ENCODE measurements at places on chromosomes 1 and 21.

- peak; percentile 10 for DNase-seq
These were observed 650 bp downstream of the PCNX2 start for GRCh38 chr1:233294913-233295236.

GRCh38 chr1:50490640-50491039 is 67.4 kb upstream of the DMRTA2 start:
- DNase-seq = no peak

DNA sequence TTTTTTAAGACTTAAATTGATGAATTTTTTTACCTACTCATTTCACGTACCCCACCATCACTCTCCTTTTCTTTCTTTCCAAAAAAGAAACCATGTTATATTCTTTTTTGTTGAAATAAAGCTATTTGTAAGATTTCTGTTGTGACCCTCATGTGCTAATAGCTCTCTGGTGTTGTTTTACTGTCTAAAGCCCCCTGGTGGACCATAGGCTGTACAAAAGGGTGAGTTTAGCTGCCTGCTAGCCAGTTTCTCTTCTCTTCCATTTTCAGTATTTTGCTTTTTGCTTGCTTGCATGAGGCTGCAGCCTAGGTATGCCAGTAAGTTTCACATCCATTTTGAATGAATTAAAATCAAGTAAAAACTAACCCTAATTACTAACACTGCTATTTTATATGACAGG is 15.6 kb upstream of the VAMP3 start:
- DNase-seq = no peak

DNA sequence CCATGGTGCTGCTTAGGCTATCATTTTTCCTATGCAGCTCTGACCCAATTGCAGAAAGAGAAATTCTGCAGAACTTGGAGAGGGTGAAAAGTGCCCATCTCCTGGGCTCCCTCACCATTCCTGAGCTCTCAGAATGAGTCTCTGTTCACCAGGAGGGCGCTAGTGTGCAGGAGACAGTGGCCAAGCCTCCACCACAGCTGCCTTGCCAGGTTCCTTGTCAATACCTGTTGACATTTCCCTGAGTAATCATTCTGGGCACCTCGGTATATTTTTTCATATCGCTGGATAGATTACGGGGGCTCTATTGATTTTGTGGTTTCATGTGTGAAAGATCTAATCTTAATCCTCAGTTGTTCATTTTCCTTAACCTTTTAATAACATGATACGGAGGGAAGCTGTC is 13.0 kb upstream of the C8B start:
- no peak for DNase-seq

DNA sequence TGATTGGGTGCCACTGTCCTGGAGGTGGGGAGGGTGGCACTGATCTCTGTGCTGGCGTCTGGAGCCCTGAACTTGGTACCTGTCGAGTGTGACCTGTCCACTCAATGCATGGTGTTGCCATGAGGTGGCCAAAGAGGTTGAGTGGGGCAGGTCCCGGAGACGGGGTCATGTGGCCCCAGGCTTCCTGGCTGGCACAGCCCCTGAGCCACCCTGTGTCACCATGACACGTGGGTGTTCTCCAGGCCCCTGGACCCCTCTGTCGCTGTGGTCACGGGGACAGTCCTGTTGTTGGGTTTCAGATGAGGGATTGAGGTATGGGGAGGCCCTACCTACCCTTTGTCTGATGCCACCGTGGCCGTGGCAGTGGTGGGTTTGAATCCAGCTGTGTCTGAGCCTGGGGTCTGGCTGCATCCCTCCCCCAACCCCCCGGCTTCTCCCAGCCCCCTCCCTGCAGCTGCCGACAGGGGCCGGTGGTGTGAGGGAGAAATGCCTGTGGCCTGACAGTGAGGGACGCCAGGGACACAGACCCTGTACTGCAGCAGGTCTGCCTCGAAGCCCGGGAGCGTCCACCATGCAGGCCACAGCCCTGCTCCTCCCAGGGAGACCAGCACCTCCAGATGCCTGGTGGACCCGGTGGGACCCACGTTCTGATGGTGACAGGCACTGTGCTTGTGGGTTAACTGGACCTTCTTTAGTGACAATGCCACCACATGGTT is 12.0 kb downstream of the TRPM2 start:
- DNase-seq = no peak

GRCh38 chr1:52426371-52426770 is 22.0 kb downstream of the PRPF38A start:
- DNase-seq = no peak

DNA sequence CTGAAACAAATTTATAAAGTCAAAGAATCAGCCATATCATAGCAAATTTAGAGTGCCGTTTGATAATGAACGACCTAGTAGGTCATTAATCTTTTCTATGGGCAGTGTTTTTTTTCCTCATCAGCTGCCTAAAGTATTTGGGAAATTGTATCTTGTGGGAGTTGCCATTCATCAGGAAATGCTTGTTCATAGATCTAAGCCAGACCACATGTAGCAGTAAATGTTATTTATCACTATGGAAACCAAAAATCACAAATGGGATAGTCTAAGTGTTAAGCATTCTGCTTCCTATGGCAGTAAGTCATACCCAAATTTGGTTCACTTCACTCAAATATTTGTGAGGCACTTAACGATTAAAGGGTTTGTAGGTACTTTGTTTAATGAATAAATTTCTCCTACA is 52.9 kb downstream of the LRRC8D start:
- DNase-seq = no peak
